ENCODE measurements at places on chromosomes 6 and 20. TPM values are rescaled to one million over a fixed set of nuclear protein-coding genes. Genes with fewer than 3 reads are reported as not detected.

- H3K36me3 ChIP-seq = no peaks in the 10 kb centered on the region
- no peak for DNase-seq
- peaks cover 9% of the 10 kb centered on the region for H3K4me1 ChIP-seq
- no peak overlapping the region for H3K4me3 ChIP-seq
- H3K27me3 ChIP-seq = peaks cover 12% of the 10 kb centered on the region
Observed at GRCh38 chr6:24643920-24644319, 2.1 kb downstream of the KIAA0319 start.

DNA sequence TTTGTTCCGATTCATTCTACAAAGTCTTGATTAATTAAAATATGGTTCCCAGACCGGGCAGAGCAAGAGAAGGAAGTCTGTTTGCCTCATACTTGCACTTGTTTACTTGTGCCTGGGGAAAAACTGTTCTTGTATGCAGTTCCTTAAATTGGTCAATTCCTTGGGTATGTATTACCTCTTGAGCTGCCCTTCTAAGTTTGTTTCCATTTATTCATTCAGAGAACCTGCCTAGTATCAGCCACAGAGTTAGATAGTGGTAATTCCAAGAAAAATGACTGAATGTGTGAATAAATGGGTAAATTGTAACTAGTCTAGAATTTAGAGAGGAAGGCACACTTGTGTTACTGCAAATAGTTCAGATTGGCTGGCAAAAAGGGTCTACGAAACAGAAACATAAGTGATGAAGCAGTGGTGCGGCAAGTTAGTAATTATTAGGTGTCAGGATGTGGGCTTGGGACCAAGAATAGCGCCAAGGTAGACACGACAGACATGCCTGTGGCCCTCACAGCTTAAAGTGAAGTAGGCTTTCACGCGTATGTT is 525 bp upstream of the MAK start:
- no peak overlapping the region for H3K27ac ChIP-seq
- peaks cover 37% of the 10 kb centered on the region for H3K27me3 ChIP-seq
- H3K36me3 ChIP-seq = no peaks in the 10 kb centered on the region
- H3K4me3 ChIP-seq = peak overlapping the region; percentile 76
- peaks cover 9% of the 10 kb centered on the region for H3K4me1 ChIP-seq

GRCh38 chr20:22226849-22227700 is 357.3 kb downstream of the FOXA2 start:
- DNase-seq = no peak
- no peaks in the 10 kb centered on the region for H3K27me3 ChIP-seq
- no peak overlapping the region for H3K4me3 ChIP-seq
- no peaks in the 10 kb centered on the region for H3K36me3 ChIP-seq

GRCh38 chr20:53793783-53794383 is 200.2 kb upstream of the ZNF217 start:
- peaks cover 27% of the 10 kb centered on the region for H3K4me1 ChIP-seq
- DNase-seq = peak; percentile 69
- H3K4me3 ChIP-seq = no peak overlapping the region

DNA sequence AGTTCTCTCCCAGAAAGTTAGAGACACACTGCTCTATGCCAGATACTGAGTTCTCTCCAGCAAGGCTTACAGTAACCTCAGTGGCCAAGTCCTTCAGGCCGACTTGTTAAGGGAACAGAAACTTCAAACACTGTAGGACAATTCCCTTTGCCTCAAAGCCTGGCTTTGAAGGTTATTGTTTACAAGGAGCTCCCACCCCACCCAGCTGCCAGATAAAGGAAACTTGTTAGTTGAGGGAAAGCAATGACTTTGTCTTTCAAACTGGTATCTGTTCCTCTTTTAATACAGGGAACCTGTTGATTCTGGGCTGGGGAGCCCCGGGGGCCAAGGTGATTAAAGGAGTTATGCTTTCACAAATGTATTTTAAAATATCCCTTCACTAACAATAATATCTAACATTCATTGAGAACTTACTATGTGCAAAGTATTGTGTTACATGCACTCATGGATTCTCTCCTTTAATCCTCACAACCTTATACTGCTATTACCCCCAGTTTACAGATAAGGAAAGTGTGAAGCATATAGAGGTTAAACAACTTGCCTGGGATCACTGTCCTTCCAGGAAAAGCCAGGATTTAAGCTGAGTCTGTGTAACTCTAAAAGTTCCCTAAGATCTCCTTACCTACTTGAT is 27.6 kb upstream of the CDKN1A start:
- no peak overlapping the region for H3K27ac ChIP-seq
- no peak overlapping the region for H3K4me3 ChIP-seq
- DNase-seq = no peak
- peaks cover 5% of the 10 kb centered on the region for H3K27me3 ChIP-seq
- peaks cover 4% of the 10 kb centered on the region for H3K4me1 ChIP-seq

- H3K4me3 ChIP-seq = no peak overlapping the region
- no peaks in the 10 kb centered on the region for H3K27me3 ChIP-seq
- H3K4me1 ChIP-seq = peaks cover 8% of the 10 kb centered on the region
Observed at GRCh38 chr6:70549327-70549726, 17.4 kb upstream of the SDHAF4 start.

GRCh38 chr20:53708129-53708968 is 114.7 kb upstream of the ZNF217 start:
- peak; percentile 72 for DNase-seq
- peak overlapping the region; percentile 41 for H3K4me3 ChIP-seq
- H3K4me1 ChIP-seq = peaks cover 30% of the 10 kb centered on the region
- H3K27me3 ChIP-seq = no peaks in the 10 kb centered on the region

GRCh38 chr20:41649489-41649888 is 31.3 kb upstream of the CHD6 start:
- H3K4me3 ChIP-seq = no peak overlapping the region
- H3K27me3 ChIP-seq = peaks cover 11% of the 10 kb centered on the region
- no peaks in the 10 kb centered on the region for H3K4me1 ChIP-seq
- H3K27ac ChIP-seq = no peak overlapping the region
- no peaks in the 10 kb centered on the region for H3K36me3 ChIP-seq

DNA sequence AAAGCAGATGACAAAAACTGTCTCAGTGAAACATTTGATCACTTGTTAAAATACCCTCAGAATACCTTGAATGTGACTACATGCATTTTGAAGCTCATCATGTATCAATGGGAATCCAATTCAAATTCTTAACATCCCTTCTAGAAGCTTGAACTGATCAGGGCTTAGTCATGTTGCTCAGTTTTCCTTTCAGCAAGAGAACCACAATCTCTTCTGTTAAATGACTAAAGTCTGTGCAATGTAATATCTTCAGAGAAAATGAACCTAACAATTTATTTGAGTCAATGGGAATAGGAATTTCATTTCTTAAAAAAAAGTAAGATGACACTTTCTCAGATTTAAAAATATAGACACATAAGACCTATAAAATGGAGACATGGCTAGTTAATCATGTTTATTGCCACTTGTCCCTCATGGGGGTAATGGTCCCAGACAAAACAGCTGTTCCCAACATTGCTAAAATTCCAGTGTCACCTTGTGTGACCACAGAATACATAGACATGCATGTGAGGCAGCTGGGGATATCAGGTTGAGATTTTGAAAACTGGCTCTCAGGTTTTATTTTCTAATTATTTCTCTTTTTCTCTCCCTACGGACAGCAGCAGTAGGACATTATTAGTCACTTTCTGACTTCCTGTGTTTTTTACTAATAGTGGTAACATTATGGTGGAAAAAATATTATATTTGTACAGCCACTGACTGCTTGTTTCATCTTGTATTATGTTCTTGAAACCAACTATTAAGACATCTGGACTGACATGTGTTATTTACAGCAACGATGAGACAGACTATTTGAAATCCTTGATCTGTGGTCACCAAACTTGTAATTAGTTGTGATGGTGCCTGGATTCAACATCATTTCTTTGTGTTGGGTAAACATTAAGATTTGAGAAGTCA is 192.5 kb downstream of the COL9A1 start:
- H3K27me3 ChIP-seq = no peaks in the 10 kb centered on the region
- H3K4me3 ChIP-seq = no peak overlapping the region
- no peak overlapping the region for H3K27ac ChIP-seq

DNA sequence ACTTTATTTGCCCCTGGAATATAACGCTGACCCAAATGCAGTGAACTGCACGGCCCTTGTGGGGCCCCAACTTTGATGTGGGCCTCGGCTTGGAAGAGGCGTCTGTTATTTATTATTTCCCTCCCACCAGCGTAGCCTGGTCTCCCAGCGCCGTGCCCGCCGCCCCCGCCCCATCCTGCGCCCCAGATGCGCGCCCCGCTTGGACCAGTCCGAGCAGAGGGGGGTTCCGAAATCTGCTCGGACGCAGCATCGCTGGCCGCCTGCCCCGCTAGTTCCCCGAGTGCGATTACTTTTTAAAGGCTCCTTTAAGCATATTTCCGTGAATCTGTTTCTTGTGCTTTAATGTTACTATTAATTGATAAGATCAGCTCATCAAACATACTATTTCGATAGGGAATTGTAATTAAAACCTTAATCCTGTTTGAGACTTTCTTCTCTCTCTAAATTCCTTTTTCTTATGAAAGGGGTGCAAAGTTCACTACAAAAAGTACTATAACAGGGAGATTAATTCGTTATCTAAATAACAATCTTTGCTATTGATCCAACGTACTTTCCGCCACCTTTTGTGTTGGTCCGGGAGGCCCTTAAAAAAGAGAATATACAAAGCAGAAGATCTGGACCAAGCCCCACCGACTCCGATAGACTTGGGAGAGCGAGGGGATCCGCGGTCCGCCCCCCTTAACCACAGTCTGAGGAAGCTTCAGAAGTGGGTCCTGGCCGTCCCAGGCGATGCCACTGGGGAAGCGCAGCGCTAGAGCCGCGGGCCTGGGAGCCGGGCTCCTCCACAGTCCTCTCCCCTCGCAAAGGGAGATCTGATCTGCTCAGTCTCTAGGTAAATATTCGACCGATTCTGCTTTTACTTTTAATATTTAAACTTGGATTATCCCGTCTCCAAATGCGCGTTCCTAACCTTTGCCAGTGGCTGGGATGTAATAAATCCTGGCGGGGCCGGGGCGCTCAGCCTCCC is 10.2 kb downstream of the POU3F2 start:
- DNase-seq = peak; percentile 81
- H3K27ac ChIP-seq = no peak overlapping the region
- H3K27me3 ChIP-seq = peaks cover 89% of the 10 kb centered on the region
- no peaks in the 10 kb centered on the region for H3K36me3 ChIP-seq
- peaks cover 6% of the 10 kb centered on the region for H3K4me1 ChIP-seq
- peak overlapping the region; percentile 52 for H3K4me3 ChIP-seq

GRCh38 chr6:125294036-125294435 is 7.7 kb downstream of the HDDC2 start:
- no peak for DNase-seq
- peaks cover 67% of the 10 kb centered on the region for H3K36me3 ChIP-seq
- H3K4me3 ChIP-seq = no peak overlapping the region
- H3K27ac ChIP-seq = no peak overlapping the region

- no peak for DNase-seq
- H3K4me1 ChIP-seq = no peaks in the 10 kb centered on the region
- no peaks in the 10 kb centered on the region for H3K27me3 ChIP-seq
- H3K27ac ChIP-seq = no peak overlapping the region
- H3K4me3 ChIP-seq = no peak overlapping the region
- no peaks in the 10 kb centered on the region for H3K36me3 ChIP-seq
Observed at GRCh38 chr20:20808016-20808415, 95.6 kb upstream of the RALGAPA2 start.

DNA sequence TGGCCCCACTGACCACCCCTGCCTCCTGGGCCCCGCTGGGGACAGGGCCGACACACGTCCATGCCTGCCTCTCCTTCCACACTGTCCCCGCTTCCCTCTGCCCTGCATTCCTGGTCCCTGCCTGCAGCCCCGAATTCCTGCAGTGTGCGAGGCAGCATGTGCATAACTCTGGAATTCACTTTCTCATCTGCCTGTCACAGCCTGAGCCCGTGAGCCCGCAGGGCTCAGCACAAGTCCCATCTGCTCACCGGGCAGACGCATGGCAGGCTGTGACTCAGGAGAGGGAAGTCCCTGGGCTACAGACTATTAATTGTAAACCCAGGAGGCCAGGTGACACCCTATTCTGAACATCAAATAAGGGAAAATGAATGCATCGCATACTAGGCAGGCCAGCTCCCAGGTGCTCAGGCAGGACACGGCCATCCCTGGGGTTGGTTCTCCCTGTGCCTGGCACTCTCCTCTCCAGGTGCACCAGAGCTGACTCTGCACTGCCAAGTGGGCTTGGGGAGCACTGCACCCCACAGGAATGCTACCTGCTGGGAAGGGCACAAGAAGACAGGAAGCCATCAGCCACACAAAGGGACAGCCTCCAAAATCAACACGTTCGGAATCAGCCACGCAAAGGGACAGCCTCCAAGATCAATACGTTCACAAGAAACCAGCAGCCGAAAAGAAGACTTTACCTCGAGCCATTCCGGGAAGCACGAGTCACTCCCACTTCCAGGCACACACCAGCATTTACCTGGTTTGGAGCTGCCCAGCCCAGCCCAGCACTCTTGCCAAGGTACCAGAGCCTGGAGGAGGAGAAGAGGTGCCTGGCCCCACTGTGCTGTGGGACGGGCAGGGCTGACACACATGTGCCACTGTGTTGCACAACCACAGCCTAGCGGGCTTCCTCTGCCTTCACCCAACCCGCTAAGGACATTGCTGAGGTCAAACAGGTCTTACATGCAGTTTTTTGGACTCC is 65.9 kb downstream of the DLL1 start:
- H3K4me3 ChIP-seq = no peak overlapping the region
- DNase-seq = peak; percentile 82
- no peaks in the 10 kb centered on the region for H3K4me1 ChIP-seq
- no peak overlapping the region for H3K27ac ChIP-seq
- H3K27me3 ChIP-seq = no peaks in the 10 kb centered on the region
- no peaks in the 10 kb centered on the region for H3K36me3 ChIP-seq

- no peak overlapping the region for H3K4me3 ChIP-seq
- no peaks in the 10 kb centered on the region for H3K27me3 ChIP-seq
- peak; percentile 57 for DNase-seq
- no peak overlapping the region for H3K27ac ChIP-seq
- no peaks in the 10 kb centered on the region for H3K4me1 ChIP-seq
- no peaks in the 10 kb centered on the region for H3K36me3 ChIP-seq
Observed at GRCh38 chr20:19549896-19550295, 208.2 kb upstream of the RIN2 start.

DNA sequence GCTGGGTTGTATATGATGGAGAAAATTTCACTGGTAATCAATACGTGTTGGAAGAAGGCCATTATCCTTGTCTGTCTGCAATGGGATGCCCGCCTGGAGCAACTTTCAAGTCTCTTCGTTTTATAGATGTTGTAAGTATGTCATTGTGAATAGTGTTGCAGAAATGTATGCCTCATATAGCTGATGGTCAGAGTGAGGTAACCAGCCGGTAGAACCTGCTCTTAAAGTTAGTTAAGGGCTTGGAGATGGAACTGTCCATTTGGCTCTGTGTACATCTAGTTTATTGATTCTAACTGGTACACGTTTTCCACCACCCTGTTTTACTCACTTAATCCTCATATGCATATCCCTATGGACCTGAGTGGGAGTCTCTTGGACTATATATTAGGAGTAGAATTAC is 73.5 kb downstream of the RTN4IP1 start:
- DNase-seq = no peak
- peaks cover 5% of the 10 kb centered on the region for H3K4me1 ChIP-seq
- H3K27me3 ChIP-seq = no peaks in the 10 kb centered on the region
- H3K4me3 ChIP-seq = no peak overlapping the region

GRCh38 chr20:17720755-17721154 is 21.0 kb downstream of the BANF2 start:
- H3K36me3 ChIP-seq = no peaks in the 10 kb centered on the region
- peaks cover 4% of the 10 kb centered on the region for H3K27me3 ChIP-seq
- DNase-seq = no peak
- no peak overlapping the region for H3K27ac ChIP-seq
- H3K4me1 ChIP-seq = no peaks in the 10 kb centered on the region

- no peaks in the 10 kb centered on the region for H3K27me3 ChIP-seq
- peaks cover 9% of the 10 kb centered on the region for H3K4me1 ChIP-seq
Observed at GRCh38 chr6:134082191-134082590, 29.8 kb upstream of the SLC2A12 start.

GRCh38 chr20:51636123-51636522 is 93.6 kb upstream of the NFATC2 start:
- DNase-seq = no peak
- peaks cover 15% of the 10 kb centered on the region for H3K4me1 ChIP-seq
- no peaks in the 10 kb centered on the region for H3K36me3 ChIP-seq
- H3K27ac ChIP-seq = peak overlapping the region; percentile 77

Gene AVP
- total RNA-seq = not detected

Gene SPEF1
- total RNA-seq = not detected

All from osteoblast (primary cell).